ENCODE measurements at places on chromosomes 3 and 15.

DNA sequence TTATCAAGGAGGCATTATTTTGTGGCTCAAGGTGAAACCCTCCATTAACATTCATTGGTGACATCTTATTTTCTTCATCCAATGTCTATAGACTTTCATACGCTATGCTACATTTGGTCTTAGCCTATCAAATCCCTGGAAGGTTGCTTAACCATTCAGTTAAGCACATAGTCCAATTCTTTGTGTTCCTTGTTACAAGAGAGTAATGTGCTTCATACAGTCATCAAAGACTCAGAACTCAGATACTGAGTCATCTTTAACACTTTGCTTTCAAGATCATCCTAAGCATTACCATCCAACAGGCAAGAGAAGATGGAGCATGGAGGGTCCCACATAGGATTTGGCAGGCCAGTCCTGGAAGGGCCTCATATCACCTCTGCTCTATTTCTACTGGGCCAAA, 1202.1 kb downstream of the ROBO1 start:
- DNase-seq: no peak

GRCh38 chr3:138684396-138684795, 75.8 kb downstream of the FAIM start:
- no peak for DNase-seq

DNA sequence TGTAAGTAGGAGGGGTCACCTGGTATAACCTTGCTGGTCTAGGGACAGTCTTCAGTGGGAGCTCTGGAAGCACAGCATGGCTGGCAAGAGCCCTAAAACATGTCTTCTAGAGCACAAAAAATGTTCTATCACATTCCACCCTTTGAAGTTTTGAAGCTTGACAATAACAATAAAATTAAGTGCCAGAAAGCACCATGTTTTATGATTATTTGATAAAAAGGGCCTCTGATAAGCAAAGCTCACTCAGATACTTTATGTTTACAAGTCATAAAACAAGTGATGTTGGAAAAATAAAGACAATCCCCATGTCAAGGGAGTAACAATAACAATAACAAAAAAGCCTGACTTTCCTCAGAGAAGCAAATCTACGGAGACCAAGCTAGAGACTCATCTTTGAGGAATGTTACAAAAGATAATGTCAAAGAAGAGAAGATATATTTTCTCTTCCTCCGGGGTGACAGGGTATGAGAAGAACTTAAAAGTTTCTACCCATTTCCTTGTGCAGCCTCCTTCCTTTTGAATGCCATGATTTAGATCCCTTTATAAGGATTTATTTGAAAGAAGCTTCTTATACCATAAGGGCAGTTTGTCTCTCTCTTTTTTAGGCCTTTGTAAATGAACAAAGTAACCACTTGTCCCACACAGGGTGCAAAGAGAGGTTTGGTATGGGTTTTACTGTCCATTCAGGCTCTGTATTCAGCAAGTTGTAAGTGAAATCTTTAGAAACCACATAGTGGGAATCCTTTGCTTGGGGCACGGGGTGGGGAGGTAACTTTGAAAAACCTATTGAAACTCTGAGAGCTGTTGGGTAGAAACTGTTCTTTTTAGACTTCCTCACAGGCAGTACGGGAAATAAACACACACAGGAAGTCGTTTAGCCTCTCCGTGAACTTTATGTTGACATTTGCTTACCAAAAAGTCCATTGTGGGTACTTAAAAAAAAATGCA, 109.6 kb upstream of the RBMS3 start:
- DNase-seq: no peak

- DNase-seq: no peak
These were observed 74.8 kb upstream of the POMGNT2 start for GRCh38 chr3:43180694-43181093.

DNA sequence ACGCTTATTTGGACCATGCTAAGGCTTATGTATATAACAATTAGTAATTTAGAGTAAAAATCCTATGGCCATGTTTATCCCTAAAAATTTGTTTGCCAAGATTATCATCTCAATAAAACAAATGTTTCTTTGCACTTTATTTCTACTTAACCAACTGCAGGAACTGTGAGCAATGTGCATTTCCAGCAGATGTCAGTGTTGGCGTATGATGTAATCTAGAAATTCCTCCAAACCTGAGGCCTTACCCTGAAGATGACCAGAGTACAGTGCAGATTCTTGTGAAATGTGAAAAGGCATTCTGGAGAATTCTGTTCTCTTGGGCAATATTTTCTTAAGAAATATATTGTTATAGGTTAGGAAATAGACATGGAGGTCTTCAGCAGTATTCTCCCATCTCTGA, 205.9 kb downstream of the MBNL1 start:
- DNase-seq: no peak
